ENCODE measurements at places on chromosomes 2 and 18.

DNA sequence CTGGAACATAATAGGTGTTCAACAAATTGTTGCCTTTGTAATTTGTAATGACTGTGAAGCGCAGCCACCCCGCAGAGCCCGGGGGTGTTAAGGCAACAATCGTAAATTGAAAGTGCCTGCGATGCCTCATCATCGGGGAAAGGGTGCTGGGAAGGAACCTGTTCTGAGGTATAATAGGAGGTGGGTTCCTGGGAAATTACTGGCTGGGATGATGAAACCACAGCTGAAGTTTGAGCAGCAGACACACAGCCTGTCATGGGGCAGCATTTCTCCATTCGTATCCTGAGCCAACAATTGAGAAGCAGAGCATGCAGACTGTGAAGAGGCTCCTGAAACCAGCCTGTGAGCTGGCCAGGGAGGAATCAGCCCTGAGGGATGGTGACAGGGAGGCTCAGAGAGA is 404.0 kb upstream of the MYT1L start:
- no peak for DNase-seq

GRCh38 chr2:63225964-63226686 is 175.5 kb downstream of the OTX1 start:
- DNase-seq = no peak

DNA sequence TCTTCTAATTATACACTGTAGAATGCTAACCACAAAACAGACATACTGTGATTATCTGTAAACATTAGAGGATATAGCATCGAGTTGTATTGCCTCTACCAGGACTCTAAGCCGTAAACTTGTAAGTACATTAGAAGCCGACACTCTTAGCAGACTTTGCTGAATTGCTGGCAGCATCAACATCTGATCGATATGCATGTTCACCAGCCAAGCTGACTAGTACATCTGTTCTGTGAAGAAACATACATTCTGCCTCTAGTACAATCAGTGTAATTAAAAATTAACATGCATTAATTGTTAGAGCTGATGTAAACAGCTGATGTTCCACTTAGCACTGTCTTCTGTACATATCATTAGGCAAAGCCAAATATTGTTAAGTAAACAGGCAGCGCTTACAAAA is 502.2 kb downstream of the NR4A2 start:
- no peak for DNase-seq

- no peak for DNase-seq
Measured at GRCh38 chr2:32452338-32453064, 95.7 kb downstream of the BIRC6 start.

- no peak for DNase-seq
Measured at GRCh38 chr2:215879977-215880940, 133.1 kb downstream of the MREG start.

GRCh38 chr18:13051159-13051558 is 60.0 kb downstream of the CEP192 start:
- DNase-seq = no peak

DNA sequence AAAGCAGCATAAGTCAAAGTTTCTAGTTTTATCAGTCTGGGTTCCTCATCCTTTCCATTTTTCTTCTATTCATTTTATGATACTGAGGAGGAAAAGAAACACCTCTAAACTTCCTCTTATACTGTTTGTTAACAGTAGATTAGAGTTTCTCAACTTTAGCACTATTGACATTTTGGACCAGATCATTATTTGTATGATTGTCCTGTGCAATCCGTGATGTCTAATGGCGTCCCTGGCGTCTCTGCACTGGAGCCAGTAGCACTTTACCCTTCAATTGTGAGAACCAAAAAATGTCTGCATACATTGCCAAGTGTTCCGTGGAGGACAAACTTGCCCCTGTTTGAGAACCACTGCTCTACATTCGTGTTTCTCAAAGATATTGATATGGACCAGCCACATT is 25.2 kb downstream of the PTPN4 start:
- DNase-seq = no peak

DNA sequence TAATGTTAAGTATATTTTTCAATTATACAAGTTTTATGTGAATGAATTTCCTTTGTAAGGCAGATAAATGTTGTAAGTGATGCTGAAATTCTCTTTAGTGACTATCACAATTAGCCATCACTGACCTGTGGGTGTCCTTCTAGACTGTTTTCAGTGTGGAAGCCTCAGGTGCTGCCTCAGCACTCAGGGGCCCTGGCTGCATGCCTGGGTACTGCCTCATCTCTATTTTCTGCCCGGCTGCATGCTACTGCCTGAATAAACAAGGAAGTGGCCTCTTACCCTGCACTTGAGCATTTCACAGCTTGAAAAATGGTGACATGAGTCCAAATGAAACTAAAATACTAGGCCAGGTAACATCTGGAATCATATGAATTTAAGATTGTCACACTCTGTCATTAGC is 787.6 kb upstream of the SALL3 start:
- DNase-seq = no peak

- DNase-seq = no peak
Measured at GRCh38 chr2:63029058-63029457, 21.6 kb upstream of the OTX1 start.

DNA sequence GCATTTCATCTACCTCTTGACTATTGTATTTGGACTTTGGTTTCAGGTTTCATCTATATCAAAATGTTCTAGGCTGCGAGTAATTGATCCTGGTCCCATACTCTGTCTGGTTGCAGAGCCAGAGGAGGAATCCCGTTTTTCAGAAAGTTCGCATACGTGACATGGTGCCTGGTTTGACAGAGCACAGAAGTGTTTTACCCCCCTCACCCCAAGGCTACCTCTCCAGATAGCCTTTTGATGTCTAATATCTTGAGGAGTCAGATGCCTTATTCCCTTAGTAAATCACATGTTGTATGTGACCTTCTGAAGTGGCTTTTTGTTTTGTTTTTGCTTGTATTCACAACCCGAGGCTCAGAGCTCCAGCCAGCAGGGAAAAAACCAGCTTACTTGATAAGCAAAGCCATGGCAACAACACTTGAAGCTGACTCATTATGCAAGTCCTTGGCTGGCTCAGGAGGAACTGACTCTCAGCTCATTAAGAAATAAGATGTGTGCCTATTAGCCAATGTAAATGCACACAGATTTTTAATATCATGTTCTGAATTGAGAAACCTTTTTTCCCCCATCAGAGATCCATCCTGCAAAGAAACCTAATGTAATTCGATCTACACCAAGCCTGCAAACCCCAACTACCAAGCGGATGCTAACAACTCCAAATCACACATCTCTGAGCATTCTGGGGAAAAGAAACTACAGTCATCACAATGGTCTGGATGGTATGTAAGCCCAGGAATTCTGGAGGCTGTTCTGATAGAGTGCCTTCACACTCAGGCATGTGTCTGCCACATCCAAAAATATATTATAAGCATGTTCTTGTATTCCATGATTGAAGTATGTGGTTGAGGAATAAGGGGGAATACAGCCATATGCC is 41.4 kb downstream of the OXER1 start:
- DNase-seq = no peak
